Fibroblast of skin of scalp (primary cell): ENCODE measurements at places on chromosomes 3 and 15.
A peak's percentile ranks its signal among the peaks of the same experiment; 100 is the strongest.

GRCh38 chr3:119219069-119219468 is 21.6 kb downstream of the B4GALT4 start:
- no peak for DNase-seq

DNA sequence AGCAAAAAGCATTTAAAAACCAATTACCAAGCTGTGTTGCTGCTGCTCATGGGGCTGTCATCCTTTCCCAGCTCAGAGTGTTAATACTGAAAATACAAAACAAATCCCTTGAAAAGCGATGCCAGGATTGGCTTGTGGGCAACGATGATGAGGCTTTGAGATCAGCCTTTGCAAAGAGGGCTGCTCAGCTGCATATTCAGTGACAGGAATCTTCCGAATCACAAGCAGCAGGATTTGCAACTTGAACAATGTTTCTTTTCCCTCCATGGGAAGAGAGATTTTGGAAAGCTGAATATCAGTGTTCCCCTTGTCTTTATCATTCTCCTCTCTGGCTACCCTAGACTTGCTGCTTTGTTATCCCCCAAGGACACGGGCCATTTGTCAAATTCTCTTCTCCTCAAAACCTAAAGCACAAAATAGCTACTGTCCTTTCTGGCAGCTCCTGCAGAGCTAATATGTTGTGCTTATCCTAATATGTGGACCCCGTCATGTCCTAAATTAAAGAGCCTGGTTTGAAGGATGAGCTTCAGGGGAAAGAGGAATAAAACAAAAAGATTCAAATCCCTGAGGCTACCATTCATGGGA is 375.8 kb downstream of the GAP43 start:
- DNase-seq: no peak

DNA sequence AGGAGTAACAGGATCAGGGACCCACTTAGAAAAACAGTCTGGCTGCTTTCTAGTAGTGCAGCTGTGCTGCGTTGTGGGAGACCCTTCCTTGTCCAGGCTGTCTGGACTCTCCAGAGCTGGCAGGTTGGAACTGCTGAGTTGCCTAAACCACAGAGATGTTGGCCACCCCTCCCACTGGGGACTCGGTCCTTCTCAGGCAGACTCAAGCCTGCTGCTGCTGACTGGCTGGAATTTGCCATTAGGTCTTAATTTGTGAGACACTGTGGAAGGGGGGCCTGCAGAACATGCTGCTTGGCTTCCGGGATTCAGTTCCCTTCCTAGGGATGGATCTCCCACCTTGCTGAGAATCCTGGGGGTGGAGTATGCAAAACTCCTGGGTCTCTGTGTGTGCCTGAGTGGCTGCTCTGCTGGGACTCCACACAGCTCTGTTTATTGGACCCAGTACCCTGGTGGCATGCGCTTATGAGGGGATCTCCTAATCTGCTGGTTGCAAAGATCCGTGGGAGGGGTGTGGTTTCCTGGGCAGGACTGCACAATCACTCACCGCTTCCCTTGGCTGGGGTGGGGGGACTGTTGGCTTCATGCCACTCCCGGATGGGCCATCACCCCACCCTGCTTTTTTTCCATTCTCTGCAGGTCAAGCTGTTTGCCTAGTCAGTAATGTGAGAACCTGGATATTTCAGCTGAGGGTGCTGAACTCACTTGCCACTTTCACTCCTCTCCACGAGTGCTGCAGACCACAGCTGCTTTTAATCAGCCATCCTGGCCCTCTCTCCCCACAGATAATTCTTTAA is 150.5 kb downstream of the CFAP20DC start:
- DNase-seq: peak; percentile 24

DNA sequence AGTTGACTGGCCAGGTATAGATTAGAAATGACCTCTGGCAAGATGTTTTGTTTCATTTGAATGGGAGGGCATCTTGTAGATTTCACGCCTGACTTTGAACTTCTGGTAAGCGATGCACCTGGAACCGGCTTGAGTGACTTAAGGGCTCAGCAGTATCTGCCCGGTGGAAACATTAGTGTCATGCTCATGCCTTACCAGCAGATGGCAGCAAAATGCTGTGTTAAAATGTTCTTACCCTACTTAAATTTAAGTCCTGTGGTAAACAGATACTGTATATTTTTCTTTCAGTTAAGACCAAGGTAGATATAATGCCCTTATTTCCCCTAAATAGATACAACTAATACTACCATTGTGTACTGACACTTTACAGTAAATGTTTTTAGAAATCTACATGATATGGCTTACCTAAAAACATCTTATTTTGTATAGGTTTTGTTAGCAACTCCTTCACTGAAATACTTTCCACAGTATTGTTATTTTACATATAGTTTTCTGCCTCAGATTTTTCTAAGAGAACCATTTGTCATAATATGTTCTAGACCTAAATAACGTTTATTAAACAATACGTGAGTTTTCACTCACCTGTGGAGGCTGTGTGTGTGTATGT is 25.5 kb downstream of the ASB7 start:
- DNase-seq: peak; percentile 66

DNA sequence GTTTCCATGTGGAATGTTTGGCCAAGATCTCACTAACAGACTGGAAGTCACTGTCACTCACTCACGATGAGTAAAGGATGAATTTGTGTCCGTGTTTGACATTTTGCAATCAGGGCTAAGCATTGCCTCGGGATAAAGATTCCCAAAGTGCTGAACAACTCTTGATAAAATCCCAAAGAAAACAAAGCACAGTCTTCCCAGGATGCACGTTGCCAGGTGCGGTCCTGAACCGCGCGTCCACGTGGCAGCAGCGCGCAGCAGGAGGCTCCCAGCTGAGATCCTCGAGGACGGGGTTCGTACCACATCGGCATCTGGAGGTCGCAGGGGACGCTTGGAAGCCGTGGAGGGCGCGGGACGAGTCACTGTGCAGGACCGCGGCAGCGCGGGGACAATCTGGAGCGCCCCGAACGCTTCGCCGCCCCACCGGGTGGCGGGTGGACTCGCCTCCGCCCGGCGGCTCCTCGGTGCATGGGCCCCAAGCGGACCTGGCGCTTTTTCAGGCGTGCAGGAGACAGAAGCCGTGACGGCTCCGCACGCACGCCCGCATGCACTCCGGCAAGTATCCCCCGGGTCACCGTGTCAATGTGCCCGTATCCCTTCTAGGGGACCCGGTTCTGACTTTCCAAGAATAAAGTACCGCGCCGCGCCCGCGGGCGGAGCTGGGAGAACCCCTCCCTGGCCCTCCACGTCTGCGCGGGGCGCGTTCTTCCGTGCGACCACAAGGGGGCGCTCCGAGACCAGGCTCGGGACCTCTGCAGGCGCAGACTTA is 17.7 kb downstream of the CPN2 start:
- DNase-seq: peak; percentile 86

DNA sequence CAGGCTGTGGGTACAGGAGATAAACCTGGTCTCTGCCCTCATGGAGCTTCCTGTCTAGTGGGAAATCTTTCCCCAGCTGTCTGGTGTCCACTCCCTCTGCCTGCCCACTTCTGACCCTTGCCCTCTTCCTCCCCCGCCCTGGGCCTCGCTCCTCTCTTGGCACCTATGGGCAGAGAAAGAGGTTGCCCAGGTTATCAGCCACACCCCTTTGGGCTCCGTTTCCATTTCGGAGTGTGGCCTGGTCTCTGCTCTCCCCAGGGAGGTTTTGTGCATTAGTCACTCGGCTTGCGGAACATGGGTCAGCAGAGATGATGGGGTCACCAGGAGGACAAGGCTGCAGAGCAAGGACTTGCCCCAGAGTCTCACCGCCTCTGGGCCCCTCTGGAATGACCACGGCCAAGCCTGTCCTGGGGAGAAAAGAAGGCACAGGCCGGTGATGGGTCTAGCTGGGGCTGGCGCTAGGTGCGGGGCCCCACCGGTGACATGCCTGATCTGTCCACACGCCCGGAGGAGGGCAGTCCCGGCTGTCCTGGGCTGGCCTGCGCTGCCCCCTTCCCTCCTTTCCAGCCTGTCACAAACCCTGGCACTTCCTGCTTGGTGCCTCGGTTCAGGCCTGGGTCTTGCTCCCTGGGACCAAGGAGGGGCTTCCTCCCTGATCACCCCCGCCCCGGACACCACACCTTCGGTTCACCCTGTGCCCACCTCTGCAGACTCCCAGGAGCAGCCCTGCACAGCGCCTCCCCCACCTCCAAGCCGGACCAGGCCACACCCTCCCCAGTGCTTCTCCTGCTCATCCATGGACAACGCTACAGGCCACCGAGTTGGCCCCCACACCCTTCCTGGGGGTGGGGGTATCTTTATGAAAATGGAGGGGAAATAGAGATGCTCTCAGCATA is 35.6 kb upstream of the MUC4 start:
- DNase-seq: peak; percentile 16

- DNase-seq: no peak
Measured at GRCh38 chr3:72229952-72230351, 445.0 kb upstream of the PROK2 start.
